ENCODE measurements at places on chromosomes 7 and 10. TPM values are rescaled to one million over a fixed set of nuclear protein-coding genes. Genes with fewer than 3 reads are reported as not detected.

The ASAH2 gene
- total RNA-seq = 0.26 TPM

The PNLIPRP3 gene
- total RNA-seq = not detected

The PNLIPRP1 gene
- total RNA-seq = not detected

The DENND11 gene
- 9.0 TPM for total RNA-seq

The EVX1 gene
- not detected for total RNA-seq

The HTR7 gene
- 3.4 TPM for total RNA-seq

The IDI2 gene
- total RNA-seq = not detected

Data from aortic smooth muscle cell (primary cell).